ENCODE measurements at places on chromosomes 2 and 18. TPM values are rescaled to one million over a fixed set of nuclear protein-coding genes. Genes with fewer than 3 reads are reported as not detected.

GRCh38 chr18:37710726-37711125 is 145.1 kb upstream of the CELF4 start:
- DNase-seq = no peak

Gene DCDC2C
- total RNA-seq = not detected

- no peak for DNase-seq
These were observed 42.6 kb downstream of the PXDN start for GRCh38 chr2:1701556-1702185.

DNA sequence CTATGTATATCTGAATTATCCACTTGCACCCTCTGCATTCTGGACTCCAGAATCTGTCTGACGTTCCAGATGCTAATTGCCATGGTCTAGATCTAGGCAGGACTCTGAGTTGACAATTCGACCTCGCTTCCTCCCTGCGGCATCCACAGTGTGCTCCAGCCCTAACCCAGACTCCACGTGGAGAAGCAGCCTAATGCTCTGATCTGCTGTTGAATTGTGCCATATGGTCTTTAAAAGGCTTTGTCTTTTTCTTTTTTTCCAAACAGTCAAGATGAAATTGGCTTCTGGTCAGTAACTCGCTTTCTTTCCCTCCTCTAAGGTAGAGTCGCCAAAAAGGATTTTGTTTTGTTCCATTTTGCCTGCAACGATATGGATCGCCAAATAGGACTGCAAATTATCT is 752.6 kb upstream of the ID2 start:
- no peak for DNase-seq

DNA sequence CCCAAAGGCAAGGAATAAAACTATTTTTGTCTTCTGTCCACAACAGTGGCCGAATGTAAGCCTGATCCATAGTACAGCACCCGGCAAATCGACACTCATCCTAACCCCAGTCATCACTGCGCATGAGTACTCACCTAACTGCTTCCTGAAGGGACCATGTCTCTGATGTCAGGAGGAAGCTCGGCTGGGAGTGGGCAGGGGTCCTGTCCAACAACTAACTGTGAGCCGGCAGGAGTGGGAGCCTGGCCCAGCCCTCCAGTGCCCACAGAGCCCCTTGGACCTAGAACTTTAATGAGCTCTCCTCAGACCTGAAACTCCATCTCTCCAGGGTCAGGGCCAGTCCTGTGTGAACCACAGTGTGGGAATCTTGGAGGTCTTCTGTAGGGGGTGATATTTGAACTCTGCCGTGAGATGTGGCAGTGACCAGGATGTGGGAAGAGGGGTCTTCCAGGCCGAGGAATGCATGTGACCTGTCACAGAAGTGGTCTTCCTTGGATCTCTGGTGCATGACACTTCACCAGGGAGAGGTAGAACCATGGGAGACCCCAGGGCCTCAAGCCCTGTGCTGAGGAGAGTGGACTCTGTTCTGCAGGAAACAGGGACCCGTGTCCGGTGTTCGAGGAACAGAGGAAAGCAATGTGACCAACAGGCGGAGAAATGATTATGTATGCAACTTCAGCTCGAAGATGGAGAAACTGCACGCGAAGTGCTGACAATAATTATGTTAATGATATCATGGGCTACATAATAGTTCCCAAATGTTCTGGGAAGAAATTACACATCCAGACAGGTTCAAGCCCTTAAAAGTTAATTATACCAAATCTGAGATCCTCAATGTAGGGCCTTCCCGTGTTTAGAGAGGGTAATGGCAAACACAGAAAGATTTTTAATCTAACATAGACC is 240.1 kb upstream of the HDAC4 start:
- DNase-seq = no peak

Measured in right cardiac atrium (tissue), 5 donors.